ENCODE measurements at places on chromosomes 1 and 21.

- DNase-seq: no peak
These were observed 62.4 kb downstream of the CLDN17 start for GRCh38 chr21:30104241-30104640.

- no peak for DNase-seq
These were observed 29.0 kb downstream of the NME7 start for GRCh38 chr1:169338617-169339016.

DNA sequence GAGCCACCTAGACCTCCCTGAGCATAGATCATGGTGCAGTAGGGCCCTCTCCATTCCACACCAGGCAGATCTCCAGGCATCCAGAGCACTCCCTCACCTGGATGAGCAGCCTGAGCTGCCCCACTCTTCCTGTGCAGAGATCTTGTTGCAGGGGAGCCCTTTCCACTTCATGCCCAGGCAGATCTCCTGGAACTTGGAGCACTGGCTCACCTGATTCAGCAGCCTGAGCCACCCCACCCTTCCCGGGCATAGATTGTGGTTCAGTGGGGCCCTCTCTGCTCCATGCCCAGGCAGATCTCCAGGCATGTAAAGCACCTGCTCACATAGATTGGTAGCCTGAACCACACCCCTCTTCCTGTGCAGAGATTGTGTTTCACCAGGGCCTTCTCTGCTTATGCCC, 78.0 kb downstream of the SEC16B start:
- DNase-seq: no peak

DNA sequence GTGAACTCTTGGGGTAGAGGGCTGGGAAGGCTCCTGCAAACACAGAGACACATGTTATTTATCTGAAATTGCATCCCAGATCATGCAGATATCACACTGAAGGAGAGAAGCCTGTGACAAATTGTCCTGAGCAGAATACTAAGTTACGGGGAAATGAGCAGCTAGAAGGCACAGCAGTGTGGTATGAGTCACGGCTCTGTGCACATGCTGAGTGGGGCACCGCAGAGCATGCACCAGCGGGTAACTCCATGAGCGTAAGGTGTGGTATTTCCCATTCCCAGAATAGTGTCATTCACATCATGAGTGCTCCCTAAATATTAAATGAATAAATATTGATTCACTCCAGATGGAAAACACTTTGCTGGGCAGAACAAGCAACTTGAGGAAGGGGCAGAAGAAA, 21.3 kb upstream of the FCRL2 start:
- no peak for DNase-seq

GRCh38 chr1:45769261-45769932, 18.9 kb upstream of the IPP start:
- DNase-seq: no peak

GRCh38 chr1:159282118-159282517, 20.0 kb upstream of the FCER1A start:
- no peak for DNase-seq

- no peak for DNase-seq
These were observed 19.2 kb upstream of the RLF start for GRCh38 chr1:40141878-40142535.

DNA sequence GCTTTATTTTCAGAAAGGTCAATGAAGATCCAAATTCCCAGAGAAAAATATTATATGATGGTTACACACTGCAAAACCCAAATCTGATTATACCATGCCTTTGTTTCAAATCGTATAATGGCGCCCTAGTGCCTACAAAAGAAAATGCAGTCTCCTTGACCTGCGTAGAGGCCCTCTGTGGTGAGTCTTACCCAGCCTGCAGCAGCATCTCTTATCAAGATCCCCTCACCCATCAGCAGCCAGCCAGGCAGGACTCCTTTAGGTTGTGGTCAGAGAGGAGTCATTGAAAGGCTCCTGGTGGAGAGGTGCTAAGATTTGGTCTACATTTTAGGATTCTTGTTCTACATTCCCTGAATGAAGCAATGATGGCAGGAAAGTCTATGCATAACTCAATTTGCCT, 23.7 kb upstream of the DAB1 start:
- DNase-seq: no peak

DNA sequence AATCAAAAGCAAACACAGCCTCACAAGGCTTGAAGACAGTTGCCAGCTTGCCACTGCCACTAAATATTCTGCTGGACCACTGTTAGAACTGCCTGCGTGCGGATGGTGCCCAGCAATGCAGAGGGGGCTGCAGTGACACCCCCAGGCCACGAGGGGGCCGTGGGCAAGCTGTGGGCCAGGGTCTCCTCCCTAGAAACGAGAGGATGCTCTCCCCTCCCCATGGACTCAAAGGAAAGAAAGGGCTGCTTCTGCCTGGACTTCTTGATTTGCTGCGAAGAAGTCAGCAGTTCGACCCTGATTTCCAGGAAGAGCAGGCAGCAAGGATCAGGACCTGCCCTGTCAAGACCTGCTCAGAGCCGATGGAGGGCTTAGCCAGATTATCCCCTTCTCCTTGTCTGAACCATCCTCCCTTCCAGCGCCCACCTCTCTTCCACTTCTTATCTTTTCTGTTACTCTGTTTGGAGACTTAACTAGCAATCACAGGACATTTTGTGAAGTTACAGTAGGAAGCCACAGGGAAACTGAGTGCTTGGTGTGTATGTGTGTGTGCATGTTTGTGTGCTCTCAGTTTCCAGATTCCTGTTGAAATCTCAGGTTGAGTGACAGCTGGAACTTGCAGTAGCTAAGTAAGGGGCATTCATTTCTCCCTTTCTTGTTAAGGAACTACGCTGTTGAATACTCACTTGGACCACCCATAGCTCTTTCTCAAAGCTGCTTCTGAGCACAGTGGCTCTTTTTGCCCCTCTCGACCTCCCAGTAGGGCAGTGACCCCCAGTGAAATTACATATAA, 2.7 kb downstream of the MAN1C1 start:
- DNase-seq: no peak

- DNase-seq: no peak
These were observed 272.3 kb downstream of the ADGRL2 start for GRCh38 chr1:82073071-82073470.

DNA sequence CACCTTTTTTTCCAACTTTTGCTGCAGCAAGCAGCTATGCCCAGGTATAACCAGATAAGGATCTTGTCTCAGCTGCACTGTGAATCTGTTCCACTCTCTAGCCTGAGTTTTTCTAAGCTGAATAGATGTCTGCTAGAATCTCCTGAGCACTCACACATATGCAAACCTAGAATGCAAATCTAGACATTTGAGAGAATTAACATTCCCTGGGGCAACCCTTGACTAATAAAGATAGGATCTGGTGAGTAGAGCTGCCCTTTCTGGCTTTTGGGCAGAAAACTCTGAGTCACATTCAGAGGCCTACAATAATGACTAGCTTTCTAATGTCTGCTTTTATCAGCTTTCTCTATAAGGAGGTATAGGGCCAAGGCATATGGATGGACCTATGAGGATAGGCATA, 61.4 kb upstream of the BARHL2 start:
- DNase-seq: no peak

DNA sequence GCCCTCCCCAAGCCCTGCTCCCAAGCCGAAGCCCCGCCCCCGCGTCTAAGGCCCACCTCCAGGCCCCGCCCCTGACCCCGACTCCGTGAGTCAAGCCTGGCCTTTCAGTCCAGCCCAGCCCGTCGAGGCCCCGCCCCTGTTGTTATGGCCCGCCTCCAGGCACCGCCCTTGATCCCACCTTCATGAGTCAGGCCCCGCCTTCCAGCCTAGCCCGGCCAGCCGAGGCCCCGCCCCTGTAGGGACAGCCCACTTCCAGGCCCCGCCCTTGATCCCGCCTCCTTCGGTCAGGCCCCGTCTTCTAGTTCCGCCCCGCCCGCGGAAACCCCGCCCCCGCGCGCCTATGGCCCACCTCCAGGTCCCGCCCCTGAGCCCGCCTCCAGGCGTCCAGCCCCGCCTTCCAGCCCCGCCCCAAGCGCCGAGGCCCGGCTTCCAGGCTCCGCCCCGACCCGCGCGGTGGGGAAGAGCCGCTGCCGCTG, 247 bp upstream of the DOP1B start:
- peak; percentile 96 for DNase-seq

DNA sequence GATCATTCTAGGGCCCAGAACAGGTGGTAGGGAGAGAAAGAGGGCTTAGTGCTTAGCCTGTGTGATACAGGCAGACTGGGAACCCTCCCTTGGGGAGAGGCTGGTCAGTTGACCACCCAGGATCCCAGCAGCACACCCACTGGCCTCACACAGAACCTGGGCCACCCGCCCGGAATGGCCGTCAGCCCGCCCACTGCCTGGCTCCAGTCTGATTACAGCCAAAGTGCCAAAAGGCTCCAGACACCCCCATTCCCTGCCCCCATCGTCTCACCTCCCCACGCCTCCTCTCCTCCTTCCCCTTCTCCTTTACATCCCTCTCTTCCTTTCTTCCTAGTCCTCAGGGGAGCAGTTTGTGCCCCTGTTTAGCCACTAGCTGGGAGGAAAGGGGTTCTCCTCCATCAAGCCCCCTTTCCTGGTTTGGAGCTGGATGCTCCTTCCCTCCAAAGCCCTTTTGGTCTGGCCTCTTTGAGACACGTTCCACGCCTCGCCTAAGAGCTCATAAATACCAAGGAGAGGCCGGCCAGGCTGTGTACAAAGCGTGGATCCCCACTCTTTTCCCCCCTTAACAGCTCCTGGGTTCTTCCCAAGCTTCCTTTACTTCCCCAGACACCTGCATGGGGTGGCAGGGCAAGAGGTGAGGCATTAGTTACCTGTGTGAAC, 4.6 kb upstream of the WNT2B start:
- DNase-seq: no peak

DNA sequence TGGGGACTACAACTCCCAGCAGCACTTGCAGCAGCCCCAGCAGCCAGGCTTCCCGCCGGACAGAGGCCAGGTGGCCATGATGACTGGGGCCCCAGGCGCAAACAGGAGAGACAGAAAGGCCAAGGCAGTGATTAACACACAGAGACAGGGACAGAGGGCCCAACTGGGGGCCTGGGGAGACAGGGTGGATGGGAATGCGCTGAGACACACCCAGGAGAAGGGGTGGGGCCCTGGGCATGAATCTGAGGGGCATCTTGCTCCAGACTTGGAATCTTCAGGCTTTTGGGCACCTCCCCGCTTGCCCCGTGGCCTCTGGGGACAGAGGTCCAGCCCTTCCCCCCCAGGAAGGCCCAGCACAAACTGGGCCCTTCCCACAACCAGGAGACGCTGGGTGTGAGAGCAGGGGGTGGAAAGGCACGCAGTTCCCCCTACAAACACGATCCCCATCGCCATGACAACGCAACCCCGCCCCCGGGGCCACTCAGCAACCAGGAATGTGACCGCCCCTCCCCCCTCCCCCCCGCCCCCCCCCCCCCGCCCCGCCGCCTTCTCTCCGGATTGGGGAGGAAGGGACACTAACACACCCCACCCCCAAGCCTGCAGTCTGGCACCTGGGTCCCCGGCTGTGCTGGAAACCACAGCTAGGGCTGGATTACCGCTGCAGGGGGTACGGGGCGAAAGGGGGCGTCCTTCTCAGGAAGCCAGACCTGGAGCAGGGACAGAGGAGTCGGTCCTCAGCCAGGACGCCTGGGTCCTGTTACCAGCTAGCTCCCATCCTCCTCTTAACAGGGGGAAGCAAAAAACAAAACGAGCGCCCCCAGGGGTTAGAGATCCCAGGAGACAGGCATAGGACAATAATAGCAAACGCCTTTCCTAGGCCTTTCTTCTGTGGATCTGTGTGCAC, 4.5 kb downstream of the HDGF start:
- peak; percentile 83 for DNase-seq

DNA sequence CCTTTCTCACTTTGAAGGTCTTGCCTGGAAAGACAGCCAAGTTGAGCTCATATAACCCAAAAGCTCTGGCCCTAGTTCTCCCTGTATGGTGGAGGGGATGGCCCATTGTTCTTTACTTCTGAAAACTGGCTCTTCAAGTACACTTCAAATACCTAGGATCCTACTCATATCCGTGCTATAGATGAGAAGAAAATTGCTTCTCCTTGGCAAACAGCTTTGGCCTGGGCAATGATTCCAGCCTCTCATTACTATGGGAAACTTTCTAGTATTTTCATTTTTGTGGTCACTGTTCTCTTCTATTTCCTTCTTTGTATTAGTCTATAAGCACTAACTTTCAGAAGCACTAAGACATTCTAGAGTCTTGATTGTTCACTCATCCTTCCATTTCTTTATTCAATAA, 53.7 kb downstream of the ZNF697 start:
- no peak for DNase-seq

GRCh38 chr1:6956488-6957159, 171.4 kb downstream of the CAMTA1 start:
- DNase-seq: no peak

DNA sequence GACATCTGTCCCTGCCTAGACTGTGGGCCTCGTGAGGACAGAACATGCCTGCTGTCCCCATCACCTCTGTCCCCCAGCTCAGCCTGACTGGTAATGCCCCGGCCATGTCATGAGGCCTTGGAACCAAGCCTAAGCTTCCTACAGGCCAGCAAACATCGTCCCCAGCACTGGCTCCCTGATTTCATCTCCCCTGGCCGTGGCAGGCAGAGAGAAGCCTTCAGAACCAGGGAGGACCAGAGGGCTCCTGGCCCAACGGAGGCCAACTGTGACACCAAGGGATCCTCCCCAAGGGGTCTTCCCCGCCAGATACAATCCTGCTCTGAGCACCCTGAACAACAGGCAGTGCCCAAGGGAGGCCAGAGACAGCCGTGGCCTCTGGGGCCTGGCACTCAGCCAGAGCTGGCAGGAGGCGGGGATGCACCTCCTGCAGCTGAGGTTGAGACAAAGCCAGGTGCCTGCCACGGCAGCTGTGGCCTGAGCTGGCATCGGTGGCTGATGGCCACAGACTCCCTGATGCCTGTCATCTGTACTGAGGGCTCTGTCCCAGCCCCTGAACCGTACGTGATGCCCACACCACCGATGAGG, 9.9 kb upstream of the NPHP4 start:
- DNase-seq: peak; percentile 62

DNA sequence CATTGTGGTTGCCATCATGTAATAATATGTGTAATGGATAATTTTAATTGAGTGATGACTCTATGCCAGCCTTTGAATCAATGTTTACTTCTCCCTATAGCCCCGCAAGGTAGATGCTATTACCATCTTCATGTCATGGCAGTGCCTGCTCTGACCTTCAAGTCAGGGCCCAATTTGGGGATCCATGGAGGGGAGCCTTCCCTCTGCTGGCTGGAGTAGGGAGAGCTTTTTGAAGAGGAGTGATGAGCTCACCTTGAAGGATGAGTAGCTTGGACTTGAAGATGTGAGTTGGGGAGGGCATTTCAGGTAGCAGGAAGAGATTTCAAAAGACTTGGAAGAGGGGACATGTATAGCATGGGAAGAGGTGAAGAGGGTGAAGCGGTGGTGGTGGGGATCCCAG, 189.2 kb downstream of the FOXD2 start:
- no peak for DNase-seq

Data from NCI-H774 (cell line).